ENCODE measurements at places on chromosomes 12 and 14. TPM values are rescaled to one million over a fixed set of nuclear protein-coding genes. Genes with fewer than 3 reads are reported as not detected.
A peak's percentile ranks its signal among the peaks of the same experiment; 100 is the strongest.

Gene ERGIC2
- total RNA-seq = 31.8 TPM

Gene EXOC3L4
- 0.63 TPM for total RNA-seq

Gene CEP128
- total RNA-seq = 11.6 TPM

Gene SLC25A21
- total RNA-seq = 0.30 TPM

Gene GALNT4
- 4.9 TPM for total RNA-seq

Gene KRT4
- not detected for total RNA-seq

Gene KLHL33
- 1.5 TPM for total RNA-seq

Gene PFDN5
- 619 TPM for total RNA-seq

DNA sequence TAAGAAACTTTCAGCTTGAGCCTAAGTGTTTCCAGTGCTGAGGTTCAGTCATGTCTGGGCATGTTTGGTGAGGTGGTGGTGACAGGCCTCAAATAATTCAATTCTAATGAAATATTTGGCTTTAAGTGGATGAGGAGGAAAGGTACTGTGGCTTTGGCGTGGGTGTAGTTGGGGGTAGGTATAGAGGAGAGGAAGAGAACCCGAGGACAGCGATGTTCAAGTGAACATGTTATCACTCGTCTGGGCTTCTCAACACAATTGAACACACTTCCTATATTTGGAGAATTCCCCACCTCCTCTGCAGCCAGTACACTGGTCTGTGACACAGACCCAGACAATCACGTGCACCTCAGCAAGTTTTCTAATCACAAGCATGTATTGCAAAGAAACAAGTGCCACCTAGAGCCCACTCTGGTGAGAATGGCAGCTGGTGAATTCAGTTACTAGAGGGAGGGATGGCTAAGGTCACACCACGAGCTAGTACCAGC lies 53.0 kb downstream of the IFNG-AS1 start:
- DNase-seq = no peak

DNA sequence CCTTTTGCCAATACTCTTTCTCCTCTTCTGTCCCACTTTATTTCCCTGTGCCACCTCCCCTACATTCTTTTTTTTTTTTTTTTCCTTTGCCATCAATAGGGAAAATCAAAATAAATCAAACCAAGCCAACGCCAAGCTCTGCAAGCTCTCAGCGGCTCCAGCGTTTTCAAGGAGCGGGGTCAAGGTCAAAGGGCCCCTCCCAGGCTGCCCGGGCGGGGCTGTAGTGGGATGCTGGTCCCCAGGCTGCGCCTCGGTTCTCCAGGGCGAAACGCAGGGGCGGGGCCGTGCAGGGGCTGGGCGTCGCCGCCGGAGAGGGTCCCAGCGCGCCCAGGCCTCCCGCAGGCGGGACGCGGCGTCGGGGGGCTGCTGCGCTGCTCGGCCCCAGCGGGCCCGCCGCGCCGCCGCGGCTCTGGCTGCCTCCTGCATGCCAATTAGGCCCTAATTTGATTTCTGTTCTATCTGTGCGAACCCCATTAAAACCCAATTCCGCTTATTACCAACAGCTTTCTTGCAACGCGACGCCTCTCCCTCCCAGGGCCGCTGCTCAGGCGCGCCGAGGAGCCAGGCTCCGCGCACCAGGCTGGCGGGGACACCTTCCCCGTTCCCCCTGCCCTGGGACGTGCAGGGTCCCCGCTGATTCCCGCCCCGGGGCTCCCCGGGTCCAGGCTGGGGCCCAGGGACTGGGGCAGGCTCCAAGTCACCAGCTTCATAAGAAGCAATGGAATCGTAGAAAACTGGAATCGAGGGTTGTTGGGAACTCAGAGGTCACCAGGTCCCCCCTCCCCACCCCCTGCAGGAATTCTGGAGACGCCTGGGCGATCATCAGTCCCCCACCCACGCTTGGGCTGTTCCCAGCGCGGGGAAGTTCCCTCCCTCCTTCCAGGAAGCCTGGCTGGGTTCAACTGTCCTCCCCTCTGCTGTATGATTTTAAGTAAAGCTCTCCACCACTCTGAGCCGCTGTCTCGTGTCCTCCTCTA lies 50.7 kb upstream of the MAP1LC3B2 start:
- no peak for DNase-seq

DNA sequence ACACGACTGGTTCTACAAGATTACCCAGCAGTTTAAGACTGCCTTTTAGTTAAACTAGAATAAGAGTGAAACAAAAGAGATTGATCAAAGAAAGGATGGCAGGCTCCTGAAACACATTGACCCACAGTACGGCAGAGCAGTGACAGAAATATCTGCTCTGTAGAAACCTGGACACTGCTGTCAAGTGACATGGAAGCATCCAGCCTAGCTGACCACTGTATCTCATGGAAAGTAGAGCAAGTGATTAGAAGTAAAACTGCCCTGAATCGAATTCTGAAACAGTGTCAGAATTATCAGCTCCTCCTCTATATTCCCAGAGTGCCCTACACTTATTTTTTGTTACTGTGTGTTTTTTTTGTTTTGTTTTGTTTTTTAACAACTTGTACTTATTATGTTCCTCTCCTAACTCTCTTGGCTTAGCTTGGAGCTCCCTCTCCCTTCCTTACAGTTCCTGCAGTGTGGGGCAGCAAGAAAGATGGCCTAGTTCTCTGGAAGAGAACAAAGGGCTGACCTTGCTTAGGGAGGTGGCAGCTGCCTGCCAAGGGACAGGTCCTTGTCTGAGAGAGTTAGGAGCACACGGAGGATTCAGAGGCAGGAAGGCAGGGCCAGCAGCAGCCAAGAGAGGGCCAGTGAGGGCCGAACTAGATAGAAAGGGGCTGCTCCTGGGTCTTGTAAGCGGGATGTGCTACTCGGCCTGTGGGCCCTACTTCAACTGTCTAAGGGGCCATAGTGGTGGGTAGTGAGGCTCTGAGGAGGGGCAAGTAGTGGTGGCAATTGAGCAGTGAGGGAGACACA lies 97.2 kb downstream of the PTPRR start:
- DNase-seq = no peak

- no peak for DNase-seq
Observed at GRCh38 chr12:75666939-75667334, 155.5 kb upstream of the KRR1 start.

DNA sequence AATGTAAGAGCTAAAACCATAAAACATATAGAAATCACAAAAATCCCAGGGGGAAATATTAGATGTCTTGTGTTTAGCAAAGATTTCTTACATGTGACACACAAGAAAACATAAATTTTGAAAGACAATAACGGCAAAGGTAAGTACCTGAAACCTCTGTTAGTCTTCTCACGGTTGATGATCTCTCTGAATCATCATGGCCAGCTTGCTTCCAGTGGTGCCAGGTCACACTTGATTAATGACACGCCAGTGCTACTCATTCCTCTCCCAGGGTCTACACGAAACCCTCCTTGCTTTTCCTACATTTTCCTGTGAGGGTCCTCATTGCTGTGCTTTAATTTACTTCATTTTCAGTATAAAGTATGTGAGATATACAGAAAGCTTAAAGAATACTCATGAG lies 114.4 kb upstream of the PARP11 start:
- DNase-seq = no peak

GRCh38 chr14:50944647-50945413 lies 547 bp upstream of the PYGL start:
- peak; percentile 54 for DNase-seq

DNA sequence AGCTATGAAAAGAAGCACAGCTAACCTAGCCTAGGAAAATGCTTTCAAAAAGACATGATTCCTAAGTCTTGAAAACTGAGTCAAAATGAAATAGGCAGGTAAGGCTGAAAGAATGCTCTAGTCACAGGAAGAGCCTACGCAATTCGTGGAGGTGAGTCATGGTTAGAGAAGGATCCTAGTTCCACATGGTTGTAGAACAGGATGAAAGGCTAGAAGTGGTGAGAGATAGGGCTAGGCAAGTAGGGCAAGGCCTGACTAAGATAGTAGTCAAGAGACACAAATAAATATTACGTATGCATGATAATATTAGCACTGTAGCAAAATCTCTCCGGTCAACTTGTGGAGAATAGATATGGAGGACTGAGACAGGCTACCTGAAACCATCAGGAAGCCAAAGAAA lies 47.2 kb downstream of the PLCZ1 start:
- no peak for DNase-seq

GRCh38 chr12:103494734-103495468 lies 867 bp downstream of the C12orf42 start:
- no peak for DNase-seq

- no peak for DNase-seq
Observed at GRCh38 chr12:29547864-29548263, 50.4 kb upstream of the OVCH1 start.

DNA sequence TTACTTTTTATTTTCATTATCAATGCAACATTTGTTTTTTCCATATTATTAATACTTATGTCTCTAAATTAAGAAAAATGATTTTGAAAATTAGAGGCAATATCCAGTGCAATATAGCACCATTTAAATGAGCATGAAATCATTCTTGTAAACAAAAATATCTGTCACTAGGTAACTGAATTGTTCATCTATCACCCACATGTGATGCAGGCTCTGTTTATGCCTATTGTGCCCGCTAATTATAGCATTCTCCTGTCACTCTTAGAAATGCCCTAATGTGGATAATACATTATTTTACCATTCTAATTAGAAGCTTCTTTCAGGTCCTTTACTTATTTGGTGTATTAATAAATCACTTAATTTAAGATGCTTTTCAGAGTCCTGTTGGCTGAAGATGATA lies 1332.4 kb downstream of the AACS start:
- no peak for DNase-seq

DNA sequence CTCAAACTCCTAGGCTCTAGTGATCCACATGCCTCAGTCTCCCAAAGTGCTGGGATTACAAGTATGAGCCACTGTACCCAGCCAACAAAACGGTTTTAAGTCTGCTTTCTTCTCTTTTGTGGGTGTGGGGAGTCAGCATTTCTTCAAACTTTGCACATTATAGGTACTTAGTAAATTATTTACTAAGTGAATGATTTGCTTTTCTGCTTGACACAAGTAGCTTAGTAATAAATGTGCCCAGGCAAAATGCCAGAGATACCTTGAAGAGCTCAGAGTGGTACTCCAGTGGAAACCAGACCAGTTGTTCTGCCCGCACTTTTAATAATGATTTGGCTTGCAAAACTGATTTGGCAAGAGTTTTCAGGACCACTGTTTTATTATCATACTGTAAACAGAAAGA lies 15.0 kb downstream of the DEPDC4 start:
- no peak for DNase-seq

GRCh38 chr12:43951286-43951685 lies 115.4 kb downstream of the TMEM117 start:
- DNase-seq = no peak

- DNase-seq = no peak
Observed at GRCh38 chr12:32737715-32738114, 18.0 kb downstream of the YARS2 start.

GRCh38 chr14:92597906-92598905 lies 84.6 kb downstream of the RIN3 start:
- no peak for DNase-seq

GRCh38 chr12:76274420-76275083 lies 73.7 kb downstream of the BBS10 start:
- DNase-seq = no peak

- no peak for DNase-seq
Observed at GRCh38 chr12:10366875-10367274, 23.0 kb downstream of the KLRK1 start.

DNA sequence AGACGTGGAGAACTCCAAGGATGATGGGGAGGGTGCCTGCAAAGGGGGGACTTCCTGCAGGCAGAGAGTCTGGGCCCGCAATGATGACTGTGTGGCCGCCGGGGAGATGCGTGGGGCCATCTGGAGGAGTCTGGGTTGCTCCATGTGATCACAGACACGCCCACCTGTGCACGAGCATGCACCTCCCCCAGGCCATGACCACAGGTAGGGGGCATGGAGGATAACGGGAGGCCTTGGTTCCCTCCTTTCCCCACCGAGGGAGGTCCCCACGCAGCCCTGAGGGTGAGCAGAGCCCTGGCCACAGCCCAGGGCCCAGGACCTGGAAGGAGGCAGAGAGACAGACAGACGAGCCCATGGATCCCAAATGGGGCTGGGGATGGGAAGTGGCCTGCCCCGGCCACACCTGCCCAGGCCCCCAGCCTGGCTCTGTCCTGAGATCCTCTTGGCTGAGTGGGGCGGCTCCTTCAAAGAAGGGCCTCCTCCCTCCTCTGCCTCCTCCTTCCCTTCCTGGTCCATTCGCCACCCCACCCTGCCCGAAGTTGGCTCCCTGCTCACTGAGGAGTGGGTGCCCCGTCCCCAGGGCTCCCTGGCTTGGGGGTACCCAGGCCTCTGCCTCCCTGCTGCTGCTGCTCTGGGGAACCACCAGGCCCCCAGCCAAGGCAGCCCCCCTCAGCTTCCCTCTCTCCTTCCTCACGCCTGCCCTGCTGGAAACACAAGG lies 138.2 kb downstream of the CALM1 start:
- no peak for DNase-seq

GRCh38 chr12:121784460-121784859 lies 9.0 kb downstream of the RHOF start:
- DNase-seq = no peak

- no peak for DNase-seq
Observed at GRCh38 chr12:111446631-111447570, 41.2 kb downstream of the SH2B3 start.

GRCh38 chr12:5748027-5748426 lies 197.0 kb downstream of the ANO2 start:
- DNase-seq = no peak

DNA sequence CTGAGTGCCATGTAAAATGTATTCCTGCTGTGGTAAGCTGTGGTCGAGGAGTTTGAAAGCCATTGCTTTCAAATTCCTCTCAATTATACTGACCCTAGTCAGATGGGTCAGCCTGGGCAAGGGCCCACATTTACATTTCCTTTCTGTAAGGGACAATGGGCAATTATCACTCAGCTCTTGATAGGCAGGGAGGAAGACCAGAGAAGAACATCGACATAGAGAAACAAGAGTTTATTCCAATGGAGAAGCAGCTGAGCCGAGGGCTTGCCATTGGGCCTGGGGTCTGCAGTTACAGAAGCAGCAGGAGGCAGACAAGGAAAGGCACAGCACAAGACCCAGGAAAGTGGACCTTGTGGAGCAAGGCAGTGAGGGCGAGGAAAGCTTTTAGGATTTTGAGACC lies 9.7 kb downstream of the NRIP2 start:
- DNase-seq = no peak

- DNase-seq = no peak
Observed at GRCh38 chr12:109944561-109945359, 44.7 kb downstream of the TCHP start.

DNA sequence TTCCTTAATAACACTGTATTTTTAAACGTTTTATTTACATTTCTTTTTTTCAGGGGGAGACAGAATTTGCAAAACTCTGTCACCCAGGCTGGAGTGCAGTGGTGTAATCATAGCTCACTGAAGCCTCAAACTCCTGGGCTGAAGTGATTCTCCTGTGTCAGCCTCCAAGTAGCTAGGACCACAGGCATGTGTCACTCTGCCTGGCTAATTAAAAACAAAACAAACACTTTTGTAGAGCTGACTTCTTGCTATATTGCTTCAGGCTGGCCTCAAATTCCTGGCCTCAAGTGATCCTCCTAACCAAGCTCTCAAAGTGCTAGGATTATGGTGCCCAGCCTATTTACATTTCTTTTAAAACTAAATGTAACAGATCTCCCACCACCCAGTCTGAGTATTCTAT lies 12.7 kb downstream of the CPSF6 start:
- no peak for DNase-seq

- DNase-seq = no peak
Observed at GRCh38 chr14:21300892-21301291, 21.0 kb downstream of the RPGRIP1 start.

Data from tibial nerve (tissue), 4 donors.